ENCODE measurements at places on chromosomes 5 and 9. TPM values are rescaled to one million over a fixed set of nuclear protein-coding genes. Genes with fewer than 3 reads are reported as not detected.

DNA sequence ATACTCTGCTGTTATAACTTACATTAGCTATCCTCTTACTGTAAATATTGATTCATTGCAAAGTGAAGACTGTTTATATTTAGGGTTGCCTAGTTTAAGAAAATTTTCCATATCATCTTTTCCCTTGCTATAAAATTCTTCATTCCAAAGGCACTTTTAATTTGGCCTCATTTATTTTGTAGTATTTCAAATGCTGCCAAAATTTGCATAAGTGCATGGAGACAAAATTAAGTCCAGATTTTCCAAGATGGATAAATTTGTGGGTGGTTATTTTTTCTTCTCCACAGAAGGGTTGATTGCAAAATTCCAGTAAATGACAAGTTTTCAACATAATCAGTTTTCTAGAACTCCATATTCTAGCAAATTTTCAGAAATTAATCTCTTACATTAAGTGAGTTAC lies 141.5 kb upstream of the MTAP start:
- no peak for DNase-seq

GRCh38 chr5:119630752-119631440 lies 1.5 kb downstream of the FAM170A start:
- DNase-seq, result no peak

DNA sequence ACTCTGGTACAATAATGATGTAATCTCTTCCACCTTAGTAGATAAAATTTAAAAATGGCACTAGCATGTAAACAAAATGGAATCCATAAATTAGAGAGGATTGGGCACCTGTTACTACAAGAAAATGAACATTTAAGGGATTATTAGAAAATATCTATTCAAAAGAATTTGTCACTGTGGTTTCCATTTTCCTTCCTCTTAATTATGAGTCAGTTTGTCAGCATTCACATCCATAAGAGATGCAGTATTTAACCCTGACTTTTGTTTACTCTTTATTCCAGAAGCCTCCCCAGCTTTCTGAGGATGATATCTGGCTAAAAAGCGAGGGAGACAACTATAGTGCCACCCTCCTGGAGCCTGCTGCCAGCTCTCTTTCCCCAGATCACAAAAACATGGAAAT lies 72.1 kb downstream of the C9orf152 start:
- DNase-seq, result no peak

DNA sequence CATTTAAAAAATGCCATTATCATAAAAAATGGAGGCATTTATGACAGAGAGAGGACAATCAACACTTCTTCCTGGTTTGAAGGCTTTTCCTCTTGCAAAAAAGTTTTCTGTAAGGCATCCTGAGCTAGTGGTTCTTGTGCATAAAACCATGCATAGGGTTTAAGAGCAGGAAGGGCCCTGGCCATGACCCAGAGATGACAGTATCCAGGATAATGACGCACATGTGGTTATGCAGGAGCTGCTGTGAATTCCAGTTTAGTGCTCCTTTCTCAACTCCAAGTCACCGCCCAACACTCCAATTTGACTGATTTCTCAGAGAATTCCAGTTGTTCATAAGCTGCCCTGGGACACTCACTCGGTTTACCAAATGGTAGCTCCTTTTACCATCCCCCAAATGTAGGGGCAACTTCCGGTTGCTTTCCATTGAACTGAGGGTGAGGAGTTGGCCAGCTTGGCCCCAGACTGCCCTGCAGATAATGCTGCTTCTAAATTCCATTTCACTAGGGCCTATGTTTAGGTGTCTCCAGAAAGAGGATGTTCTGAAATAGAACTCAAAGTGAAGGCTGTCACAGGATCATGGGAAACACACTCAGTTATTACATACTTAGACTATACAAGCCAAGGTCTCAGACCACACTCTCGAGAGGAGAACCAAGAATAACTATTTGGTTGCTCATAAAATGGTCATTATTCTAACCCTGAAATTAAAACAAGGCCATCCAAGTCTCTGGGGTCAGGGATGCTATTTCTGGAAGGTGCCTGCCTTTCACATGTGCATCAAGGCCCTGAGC lies 179.1 kb downstream of the SLIT3 start:
- DNase-seq, result no peak

- no peak for DNase-seq
Observed at GRCh38 chr5:160605266-160605665, 183.6 kb downstream of the PTTG1 start.

DNA sequence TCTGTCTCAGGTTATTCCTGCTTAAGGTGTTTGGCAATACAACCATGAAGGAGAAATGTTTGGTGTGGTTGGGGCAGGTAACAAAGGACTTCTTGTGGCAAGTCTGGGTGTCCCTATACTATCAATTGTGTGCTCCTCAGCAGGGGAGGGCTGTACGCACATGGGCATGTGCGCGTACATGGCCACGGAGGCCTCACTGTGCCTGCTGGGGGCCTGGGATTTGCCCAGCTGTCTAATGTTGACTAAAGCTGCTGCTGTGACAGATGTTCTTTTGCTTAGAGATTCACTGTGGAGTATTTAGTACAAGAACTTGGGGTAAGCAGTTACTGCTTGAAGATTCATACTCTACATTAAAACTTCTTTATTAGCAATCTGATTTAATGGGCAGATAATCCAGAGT lies 97.5 kb downstream of the HSPA4 start:
- DNase-seq, result no peak

Gene CNOT8
- total RNA-seq, result 67.3 TPM
